ENCODE measurements at places on chromosomes 5 and 9.
A peak's percentile ranks its signal among the peaks of the same experiment; 100 is the strongest.

- no peak for DNase-seq
Measured at GRCh38 chr5:131441184-131441583, 177.3 kb downstream of the CDC42SE2 start.

GRCh38 chr9:81902196-81902595 is 26.0 kb upstream of the SPATA31D4 start:
- no peak for DNase-seq

DNA sequence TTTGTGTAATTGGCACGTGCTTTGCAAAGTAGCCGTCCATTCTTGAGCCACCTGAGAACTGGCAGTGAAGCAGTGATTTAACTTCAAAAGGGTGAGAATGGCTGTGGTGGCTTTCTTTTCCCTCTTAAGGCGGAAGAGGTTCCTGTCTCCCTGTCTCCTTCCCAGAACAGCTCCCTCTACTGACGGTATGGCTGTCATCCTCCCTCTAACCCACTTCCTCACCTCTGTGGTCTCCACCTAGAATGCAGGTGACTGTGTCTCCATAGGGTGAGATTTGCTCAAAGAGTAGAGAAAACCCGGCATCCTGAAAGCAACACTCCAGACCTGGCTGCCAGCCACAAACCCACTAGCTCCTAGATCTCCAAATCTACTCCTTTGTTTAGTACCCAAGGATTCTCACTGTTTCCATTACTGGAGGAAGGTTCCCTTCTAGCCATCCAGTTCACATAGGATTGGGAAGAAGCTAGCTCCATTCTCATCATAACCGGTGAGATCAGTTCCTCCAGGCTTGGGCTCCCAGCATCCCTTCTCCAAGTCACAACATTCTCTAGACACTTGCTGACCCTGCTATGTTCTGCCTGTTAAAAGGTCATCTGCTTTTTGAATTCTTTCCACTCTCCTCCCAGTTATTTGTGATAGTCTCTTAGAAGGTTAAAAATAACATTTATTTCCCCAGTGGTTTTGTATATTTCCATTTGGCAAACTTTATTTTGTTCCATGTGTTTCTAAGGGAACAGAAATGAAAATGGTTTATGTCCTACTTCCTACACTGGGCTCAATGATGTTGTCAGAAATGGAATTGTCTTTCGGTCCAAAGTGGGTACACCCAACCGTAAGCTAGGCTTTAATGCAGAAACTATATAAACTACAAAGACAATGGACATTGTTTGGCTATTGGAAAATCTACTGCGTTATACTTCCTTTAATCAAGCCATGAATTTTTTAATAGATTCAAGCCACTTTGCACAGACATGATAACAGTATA is 269.4 kb downstream of the CWC27 start:
- DNase-seq = no peak

GRCh38 chr9:116998305-116998704 is 311.2 kb downstream of the TRIM32 start:
- DNase-seq = peak; percentile 54

All from neuronal stem cell (in vitro differentiated cells).